ENCODE measurements at places on chromosomes 5 and 9.

- no peak for DNase-seq
Measured at GRCh38 chr9:134755221-134755907, 113.8 kb downstream of the COL5A1 start.

DNA sequence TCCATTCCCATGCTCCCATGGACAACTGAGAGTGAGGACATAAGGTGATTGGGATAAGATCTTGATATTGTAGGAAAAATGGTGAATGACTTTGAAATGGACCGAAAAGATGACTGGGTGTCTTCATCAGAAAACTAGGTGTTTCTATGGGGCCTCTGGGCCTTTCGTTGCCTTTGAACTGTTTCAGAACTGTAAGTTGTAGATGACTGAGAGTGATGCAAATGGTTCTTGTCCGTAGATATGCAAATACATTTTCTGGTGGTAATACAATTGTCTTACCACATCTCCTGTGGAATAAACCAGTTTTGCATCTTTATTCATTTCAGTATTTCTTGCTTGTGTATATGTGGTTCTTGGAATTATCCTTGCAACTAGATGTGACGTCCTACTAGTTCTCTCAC lies 16.0 kb upstream of the TEX48 start:
- DNase-seq = no peak

DNA sequence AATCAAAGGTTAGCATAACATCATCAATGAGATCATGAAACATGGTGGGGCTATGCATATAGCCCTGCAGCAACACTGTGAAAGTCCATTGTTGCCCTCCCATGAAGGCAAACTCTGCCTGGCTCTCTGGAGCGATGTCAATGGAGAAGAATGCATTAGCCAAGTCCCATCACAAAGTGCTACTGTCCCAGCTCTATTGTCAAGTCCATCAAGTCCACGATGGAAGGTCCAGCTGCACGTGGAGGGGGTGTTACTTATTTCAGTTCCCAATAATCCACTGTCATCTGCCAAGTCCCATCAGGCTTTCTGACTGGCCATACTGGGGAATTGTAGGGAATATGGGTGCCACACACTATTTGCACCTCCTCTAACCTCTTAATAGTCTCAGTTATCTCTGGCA lies 10.8 kb downstream of the DMAC1 start:
- no peak for DNase-seq

- DNase-seq = no peak
Measured at GRCh38 chr5:107043665-107044064, 627.1 kb downstream of the EFNA5 start.

Measured in fibroblast of skin of right biceps (primary cell).